ENCODE measurements at places on chromosomes 1 and 21.

GRCh38 chr21:14243874-14244273, 27.9 kb downstream of the RBM11 start:
- DNase-seq, result no peak

GRCh38 chr1:145837656-145838055, 7.8 kb upstream of the NUDT17 start:
- no peak for DNase-seq

GRCh38 chr1:172775606-172776005, 116.7 kb downstream of the FASLG start:
- DNase-seq, result no peak

GRCh38 chr21:46376856-46377453, 53.0 kb downstream of the PCNT start:
- DNase-seq, result no peak

DNA sequence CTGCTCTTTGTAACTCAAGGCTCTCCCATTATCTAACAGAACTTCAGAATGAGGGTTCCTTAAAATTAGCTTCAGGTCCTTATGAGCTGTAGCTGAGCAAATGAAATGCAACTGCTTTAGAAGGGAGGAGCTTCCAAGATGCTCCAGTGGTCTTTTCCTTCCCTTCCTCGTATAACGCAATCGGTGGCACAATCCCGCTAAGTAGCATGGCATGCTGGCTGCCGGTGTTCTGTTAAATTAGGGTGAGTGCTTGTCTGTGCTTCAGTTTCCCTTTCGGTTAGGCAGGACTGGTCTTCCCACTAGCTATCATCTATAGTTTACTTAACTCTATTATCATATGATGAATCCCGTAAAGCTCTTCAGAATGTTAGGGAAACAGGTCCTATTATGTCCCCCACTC, 917 bp downstream of the KIAA0040 start:
- DNase-seq, result no peak

DNA sequence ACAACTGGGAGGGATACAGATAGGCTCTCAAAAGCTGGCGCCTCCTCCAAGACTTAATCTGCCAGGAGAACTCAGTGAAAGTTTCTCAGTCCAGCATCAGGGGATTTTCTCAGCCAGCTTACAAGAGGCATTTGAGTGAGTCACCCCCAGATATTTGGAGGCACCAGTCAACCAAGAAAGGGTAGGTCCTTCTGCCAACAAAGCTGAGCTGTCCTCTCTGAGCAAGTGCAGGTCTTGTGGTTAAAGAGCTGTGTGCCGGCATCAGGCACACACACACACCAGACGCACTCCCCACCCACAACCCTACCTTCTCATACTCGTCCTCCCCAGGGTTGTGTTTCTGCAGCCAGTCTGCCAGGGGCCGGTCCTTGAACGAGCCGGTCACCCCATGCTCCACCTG, 27.0 kb upstream of the PPP1R15B start:
- DNase-seq, result peak; percentile 63

- DNase-seq, result no peak
Measured at GRCh38 chr1:47672622-47673021, 234.8 kb downstream of the FOXD2 start.

GRCh38 chr1:67688526-67689219, 3.7 kb downstream of the GADD45A start:
- DNase-seq, result no peak

GRCh38 chr1:89008511-89008910, 14.2 kb downstream of the GBP3 start:
- DNase-seq, result no peak

GRCh38 chr1:175073633-175074032, 6.0 kb downstream of the TNN start:
- DNase-seq, result no peak

DNA sequence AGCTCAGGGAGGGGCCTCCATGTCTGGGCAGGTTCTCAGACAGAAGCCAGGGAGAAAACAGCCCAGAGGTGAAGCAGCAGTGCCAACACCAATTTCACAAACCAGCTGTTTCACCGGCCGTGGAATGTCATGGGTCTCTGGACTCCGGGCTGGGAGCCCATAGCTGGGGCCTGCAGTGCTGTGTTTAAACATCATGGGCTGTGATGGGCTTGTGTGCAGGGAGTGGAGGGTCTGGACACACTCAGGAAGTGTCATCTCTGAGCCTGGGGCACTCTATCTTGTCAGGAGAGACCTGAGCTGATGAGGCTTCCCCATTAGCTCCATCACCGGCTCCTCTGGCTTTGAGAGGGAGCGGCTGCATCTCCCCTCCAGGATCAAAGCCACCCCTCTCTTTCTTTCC, 173.6 kb upstream of the IGSF21 start:
- no peak for DNase-seq

GRCh38 chr21:36756527-36756926, 57.6 kb downstream of the SIM2 start:
- no peak for DNase-seq

GRCh38 chr1:159831412-159832141, 4.9 kb downstream of the SLAMF8 start:
- no peak for DNase-seq

- DNase-seq, result peak; percentile 33
Measured at GRCh38 chr1:246302251-246302625, 204.8 kb downstream of the SMYD3 start.

- no peak for DNase-seq
Measured at GRCh38 chr1:227794817-227795192, 20.7 kb upstream of the PRSS38 start.

DNA sequence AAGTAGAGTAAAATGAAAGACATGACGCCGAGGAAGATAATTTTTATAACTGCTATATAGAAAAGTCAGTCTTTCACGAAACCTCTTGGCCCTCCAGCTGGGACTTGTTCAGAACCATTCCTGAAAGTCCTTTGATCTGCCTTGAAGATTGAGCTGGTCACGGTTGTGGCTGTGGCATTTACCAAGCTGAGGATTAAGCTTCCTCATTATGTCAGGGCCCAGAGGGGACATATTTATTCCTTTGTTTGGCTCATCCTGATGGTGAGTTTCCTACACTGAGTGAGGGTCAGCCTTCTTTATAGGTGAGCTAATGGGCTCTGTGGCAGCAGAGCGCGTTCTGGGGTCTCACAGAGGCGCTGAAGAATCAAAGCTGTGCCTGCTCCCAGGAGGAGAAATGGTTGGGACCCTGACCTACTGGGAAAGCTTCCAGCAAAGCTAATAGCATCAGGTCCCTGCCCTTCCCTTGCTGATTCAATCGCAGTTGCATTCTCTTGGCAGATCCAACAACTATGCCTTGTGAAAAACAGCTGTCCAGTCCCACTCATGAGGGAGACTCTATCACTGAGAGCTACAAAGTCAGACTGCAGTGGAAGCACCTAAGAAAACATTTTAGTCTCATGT, 43.2 kb upstream of the PBX1 start:
- no peak for DNase-seq

DNA sequence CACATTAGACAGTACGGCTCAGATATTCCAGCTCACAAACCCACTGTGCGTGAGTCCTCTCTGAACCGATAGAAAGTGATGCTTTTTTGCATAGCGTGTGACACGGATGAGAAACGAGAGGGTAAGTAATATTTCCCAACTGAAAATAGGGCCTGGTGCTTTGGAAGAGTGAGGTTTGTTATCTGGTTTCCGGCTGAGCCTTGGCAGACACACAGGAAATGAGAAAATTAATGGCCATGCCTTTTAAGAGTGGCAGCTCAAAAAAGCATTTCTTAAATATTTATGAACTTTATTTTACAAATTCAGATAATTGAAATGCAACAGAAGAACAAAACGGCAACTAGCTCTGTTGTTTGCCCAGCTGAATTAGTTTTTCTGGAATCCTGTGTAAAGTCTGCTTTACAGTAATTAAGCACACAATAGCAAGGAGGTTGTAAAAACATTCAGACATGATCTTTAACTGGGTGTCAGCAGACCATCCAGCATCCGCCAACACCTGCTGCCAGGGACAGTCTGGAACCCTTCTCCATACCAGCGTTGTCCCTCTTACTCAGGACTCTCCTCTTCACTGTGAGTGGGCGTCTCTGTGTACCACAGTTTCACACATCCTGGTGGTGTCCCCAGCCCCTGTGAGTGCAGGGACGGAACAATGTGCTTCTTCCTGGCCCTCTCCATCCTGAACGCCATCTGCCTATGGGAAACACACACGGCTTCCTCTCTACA, 155.4 kb downstream of the PGBD5 start:
- no peak for DNase-seq

DNA sequence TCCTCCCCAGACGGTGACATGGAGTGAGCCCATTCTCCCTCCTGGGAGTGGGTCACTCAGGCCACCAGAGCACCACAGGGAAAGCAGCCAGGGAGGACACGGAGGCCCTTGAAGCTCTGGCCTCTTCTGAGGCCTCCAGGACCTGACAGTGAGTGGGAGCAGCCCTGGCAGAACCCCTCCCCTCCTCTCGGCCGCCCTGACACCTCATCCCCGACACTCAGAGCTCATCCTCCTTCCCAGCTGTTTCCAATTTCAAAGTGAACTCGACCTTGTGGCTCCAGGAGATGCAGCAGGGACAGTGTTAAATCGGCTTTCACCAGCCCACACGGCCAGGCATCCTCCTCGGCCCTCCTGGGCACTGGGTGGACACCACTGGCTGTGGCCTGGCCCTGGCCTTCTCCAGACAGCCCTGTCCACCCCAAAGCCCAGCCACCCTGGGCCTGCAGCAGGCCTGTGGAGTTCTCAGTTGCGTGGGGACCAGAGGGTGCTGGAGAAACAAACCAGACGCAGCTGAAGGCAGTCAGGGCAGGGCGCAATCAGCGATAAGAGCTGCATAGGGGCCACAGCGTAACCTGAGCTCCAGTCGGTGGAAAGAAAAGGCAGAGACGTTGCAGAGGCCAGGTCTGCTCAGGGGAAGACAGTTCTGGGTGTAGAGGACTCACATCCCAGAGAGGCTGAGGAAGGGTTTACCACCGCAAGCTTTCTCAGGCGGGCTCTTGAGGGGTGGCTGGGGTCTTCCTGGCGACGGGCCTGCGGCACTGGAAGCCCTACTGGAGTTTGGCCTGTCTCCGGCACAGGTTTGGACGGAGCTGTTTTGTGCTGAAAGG, 27.1 kb downstream of the FTCD start:
- DNase-seq, result peak; percentile 5

DNA sequence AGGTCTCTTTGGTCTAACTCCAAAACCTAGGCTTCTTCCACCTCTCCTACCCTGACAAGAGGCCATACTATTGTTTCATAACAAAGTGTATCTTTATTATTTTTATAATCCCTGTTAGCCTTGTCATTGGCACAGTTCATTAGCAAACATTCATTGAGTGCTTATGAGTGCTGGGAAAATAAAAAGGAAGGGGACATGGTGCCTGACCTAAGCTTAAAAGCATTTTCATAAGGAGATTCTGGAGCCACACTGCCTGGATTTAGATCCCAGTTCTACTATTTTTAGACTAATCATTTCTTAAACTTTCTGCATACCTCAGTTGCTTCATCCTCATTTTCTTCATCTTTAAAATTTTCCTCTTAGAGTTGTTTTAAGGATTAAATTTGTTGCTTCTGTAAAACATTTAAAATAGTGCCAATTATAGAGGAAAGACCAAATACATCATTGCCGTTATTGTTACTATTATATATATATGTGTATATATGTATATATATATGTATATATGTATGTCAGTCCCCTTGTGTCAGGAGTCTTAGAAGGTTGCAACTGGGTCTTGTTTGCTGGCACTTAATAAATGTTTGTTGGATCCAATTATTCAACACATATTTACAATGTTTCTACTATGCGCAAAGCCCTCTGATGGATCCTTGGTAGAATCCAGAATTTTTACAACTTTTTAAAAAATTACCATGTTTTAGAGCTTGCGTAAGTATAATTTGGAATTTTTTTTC, 250.9 kb upstream of the SGIP1 start:
- no peak for DNase-seq

- no peak for DNase-seq
Measured at GRCh38 chr1:200626853-200627534, 6.4 kb upstream of the KIF14 start.

- peak; percentile 73 for DNase-seq
Measured at GRCh38 chr1:241992734-241993133, 6.2 kb downstream of the MAP1LC3C start.

DNA sequence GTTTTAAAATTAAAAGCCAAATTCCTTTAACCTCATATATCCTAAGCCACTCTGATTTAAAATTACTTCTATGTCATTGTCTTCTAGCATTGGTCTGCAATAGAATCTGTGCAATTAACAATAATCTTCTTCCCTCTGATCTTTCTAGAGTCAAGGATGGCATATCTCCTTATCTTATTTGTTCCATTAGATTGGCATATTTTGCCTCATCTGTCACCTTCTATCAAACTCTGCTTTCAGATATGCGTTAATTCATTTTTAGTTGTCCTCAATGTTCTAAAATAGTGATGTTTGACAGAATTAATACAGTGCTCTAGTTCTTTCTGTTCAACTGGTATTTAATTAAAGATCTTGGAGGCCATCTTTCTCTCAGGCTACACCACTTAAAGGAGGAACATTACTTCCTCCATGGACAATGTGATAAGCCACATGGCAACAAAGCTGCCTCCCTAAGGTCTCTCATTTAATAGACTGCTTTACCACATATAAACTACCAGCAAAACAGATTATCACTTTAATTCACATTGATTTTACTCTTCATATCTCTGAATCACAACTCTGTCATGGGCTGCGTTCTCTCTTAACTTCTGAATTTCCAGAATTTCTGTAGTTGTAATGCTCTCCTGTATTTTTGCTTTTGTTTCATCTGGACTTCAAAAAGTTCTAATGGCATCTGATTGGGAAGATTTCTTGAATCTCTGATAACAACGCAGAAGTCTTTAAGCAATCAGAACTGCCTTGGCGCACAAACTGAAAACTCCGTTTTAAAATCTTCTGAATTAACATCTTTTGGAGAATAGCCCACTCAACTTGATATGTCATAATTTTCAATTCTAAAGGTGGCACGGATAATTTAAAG, 2.8 kb downstream of the NRIP1 start:
- no peak for DNase-seq

DNA sequence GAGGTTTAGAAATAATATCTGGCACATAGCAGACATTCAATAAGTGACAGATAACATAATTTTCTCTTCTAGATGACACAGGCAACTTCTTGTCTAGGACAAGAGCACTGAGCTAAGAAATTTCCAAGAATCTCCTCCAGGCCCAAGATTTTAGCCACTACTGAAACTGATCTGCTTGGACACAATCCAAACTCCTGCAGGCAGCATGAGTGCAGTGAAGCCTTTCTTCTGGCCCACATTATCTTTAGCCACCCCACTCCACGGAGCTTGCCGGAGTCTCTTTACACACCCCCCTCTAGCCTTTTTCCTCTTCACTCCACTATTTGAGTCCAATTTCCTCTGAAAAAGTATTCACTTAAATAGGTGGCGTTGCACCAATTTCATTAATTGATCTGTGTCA, 142.9 kb upstream of the DUSP10 start:
- DNase-seq, result no peak

DNA sequence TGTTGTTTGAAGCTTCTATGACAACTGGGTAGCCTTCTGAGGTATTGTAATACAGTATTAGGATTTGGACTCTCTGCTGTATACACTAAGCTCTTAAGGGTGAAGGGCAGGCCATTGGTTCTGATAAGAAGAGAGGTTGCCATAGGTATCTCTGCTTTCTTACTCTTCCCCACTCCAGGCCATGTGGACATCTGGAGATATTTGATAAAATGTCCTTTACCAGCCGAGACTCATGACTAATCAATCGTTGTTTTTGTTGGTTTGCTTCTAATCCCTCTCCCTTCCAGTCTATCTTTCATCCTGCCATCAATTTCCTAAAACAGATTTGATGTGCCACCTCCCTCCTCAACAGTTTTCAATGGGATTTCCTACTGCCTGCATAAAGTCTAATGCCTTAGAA, 64.6 kb upstream of the WDR26 start:
- DNase-seq, result no peak

All from trophoblast cell (in vitro differentiated cells and primary cell).